ENCODE measurements at places on chromosomes 12 and 14.

- peak; percentile 5 for DNase-seq
Measured at GRCh38 chr12:51187370-51187987, 14.5 kb upstream of the TFCP2 start.

DNA sequence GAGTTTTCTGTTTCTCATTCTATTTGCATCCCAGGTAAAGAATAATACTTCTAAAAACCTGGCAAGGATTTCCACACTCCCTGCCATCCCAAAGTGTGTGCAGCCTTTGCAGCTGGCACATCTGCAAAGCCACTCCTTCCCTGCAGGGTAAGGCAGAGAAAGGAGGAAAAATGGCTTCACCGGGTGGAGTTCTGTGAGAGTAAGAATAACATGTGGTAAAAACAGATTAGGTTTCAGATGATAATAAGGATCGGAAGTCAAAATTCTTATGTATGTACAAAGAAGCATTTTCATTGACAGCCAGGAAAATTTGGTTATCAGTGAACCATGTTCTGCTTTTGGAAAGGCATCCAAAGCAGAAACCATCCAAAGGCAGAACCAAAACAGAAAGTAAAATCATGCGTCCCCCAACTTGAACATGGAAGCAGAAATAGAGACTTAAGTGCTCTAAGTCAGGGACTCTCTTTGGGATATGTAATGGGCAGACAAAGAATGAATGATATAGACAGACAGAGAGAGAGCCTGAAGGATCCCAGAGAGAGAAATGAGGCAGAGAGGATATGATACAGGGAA is 192.6 kb upstream of the CCDC196 start:
- DNase-seq, result no peak

GRCh38 chr14:101060171-101060601 is 156.7 kb upstream of the RTL1 start:
- DNase-seq, result no peak

DNA sequence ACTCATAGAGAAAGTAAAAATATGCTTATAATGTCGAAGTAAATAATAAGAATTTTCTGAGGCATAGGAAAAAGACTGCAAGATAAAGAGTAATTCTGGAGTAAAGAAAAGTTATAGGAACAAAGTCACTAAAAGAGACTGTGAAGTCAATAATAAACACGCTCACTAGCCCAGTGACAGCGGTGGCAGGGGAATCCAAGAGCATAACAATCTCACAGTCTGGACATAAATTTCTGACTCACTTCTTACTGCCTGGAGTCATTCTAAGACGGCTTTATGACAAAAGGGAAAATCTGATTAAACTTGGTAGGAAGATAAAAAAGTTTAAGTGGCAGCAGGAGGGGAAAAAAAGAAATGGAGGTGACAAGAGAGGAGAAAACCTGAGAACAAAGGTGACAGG is 56.4 kb upstream of the GRIP1 start:
- no peak for DNase-seq

GRCh38 chr12:53292426-53292825 is 2.9 kb upstream of the PFDN5 start:
- no peak for DNase-seq

- DNase-seq, result peak; percentile 69
Measured at GRCh38 chr12:121240484-121241101, 30.7 kb downstream of the P2RX4 start.

- DNase-seq, result no peak
Measured at GRCh38 chr12:92619730-92620684, 82.8 kb upstream of the PLEKHG7 start.

DNA sequence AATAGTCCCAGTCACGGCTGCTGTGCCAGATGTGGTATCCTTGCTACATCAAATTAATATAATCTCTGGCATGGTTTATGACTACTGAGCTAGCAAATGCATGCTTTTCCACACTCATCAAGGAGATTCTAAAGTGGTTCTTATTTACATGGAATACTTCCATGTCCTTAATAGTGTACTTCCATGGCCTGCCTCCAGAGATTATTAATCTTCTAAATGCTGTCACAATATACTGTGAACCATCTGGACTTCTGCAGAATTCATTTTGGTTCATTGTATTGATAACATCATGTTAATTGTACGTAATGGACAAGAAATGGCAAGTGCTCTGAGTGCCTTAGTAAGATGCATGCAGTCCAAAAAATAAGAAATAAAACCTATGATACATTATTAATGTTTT is 230.8 kb downstream of the NUAK1 start:
- no peak for DNase-seq

DNA sequence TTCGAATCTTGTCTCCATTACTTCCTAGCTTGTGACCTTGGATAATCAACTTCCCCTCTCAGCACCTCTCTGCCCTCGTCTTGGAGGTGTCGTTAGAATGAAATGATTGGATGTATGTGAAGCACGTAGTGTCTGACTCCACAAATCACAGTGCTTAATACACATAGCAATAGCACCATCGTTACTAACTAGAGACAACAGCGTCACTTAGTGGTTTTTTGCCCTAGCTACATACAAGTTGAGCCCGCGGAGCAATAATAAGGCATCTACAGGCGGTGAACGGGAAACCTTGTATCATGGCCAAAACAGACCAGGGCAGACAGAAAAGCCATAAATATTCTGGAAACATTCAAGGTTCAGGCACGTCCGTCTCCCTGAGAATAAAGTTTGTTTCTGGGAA is 154.9 kb downstream of the ASCL4 start:
- DNase-seq, result peak; percentile 52

DNA sequence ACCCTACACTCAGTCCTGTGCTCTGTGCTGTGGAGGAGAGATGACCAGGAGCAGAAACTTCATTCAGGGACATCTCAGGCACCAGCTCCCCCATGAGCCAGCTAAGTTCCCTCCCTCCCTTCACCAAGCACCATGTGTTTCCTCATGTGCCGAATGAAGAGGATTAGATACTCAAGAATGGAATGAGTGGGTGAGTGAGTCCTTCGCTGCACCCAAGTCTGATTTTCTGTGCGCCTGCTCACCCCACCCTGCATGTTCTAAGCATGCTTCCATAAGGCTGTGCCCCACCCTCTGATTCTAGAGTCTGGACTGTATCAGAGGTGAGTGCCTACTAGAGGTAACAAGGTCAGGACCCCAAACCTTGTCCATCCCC is 12.1 kb downstream of the SERPINA5 start:
- no peak for DNase-seq

DNA sequence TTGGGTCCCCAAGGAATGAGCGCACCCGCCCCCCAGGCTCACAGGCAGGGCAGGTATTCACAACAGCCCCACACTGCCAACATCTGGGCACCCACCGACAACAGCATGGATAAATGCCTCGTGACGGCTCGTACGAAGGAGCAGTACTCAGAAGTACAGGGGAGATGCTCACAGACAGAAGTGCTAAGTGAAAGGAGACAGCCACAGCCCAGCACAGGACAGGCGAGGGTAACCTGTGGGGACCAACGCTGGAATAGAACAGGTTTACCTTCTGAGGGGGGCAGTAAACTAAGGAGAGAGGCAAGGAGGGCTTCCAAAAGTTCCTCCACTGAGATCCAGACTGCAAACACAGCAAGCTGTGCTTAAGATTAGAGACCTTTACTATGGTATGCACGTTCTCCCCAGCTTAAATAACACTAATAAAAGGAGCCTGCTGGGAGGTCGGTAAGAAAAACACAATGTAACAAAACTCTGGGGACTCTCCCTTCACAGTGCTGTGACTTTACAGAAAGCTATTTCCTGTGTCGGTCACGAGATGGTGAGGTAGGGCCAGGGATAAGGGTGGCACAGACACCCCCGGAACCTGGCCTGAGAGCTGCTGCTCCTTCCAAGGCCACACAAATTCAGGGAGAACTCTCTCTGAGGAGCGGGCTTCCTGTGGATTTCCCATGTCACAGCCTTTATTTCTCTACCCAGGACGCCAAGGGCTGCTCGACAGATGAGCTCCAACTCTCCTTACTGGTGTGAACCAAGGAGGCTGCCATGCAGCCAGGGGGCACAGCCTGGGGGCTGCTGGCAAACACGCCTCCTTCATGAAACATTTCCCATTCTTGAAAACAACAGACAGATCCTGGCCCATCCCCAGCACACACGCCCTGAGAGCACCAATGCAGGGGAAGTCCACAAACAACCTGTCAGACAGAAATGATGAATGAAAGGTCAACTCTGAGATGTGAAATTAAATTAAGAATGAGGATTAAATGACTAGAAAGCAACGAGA is 26.3 kb downstream of the SLC15A4 start:
- DNase-seq, result no peak

DNA sequence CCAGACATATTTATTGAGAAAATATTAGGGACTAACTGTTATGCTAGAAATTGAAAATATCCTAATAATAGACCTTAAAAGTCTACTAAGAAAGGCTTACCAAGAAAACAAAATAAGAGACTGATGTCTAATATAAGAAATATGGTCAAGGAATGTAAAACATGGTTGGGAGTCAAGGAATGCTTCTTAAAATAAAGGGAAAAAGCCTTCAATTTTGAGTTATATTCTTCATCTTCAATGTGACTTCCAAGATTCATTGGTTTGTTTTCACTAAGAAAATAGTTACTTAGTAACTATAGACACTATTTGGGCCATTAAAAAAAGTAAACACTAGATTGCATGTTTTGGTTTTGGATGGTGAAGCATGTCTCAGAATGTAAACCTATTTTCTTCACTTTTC is 88.1 kb upstream of the ETV6 start:
- DNase-seq, result no peak

All from K562 (cell line).